Activated T-cell treated with anti-CD3 and anti-CD28 coated beads, Interleukin-2, amount 50 U/mL, for 48 hours (primary cell): ENCODE measurements at places on chromosomes 7 and 10.

DNA sequence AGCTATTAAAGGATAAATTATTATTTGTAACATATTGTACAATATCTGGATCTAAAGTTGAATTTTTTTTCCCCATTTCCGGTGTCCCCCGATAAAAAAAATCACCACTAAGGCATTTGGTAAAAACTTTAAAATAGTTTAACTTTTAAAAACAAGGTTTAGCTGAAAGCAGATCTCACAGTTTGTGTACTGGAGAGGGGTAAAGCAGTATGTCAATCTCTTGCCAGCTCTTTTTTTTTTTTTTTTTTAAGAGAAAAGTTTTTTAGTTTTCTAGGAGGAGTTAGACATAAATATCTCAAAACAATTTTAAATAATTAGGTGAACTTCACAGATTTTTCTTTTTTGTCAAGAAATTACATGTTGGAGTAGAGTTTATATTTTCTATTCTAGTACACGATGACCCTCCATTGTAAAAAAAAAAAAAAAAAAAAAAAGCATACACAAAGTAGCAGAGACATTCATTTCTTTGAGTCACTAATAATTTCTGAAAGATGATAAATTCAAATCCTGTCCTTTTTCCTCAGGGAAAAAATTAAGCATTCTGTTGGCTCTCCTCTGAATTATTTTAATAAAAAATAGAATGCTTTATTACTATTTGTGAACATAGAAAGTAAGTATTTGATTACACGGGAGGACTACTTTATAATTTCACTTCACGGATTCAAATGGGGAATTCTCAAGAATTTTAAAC is 1.9 kb upstream of the HBP1 start:
- DNase-seq: no peak

GRCh38 chr7:2076649-2077064 is 156.1 kb downstream of the MAD1L1 start:
- no peak for DNase-seq

DNA sequence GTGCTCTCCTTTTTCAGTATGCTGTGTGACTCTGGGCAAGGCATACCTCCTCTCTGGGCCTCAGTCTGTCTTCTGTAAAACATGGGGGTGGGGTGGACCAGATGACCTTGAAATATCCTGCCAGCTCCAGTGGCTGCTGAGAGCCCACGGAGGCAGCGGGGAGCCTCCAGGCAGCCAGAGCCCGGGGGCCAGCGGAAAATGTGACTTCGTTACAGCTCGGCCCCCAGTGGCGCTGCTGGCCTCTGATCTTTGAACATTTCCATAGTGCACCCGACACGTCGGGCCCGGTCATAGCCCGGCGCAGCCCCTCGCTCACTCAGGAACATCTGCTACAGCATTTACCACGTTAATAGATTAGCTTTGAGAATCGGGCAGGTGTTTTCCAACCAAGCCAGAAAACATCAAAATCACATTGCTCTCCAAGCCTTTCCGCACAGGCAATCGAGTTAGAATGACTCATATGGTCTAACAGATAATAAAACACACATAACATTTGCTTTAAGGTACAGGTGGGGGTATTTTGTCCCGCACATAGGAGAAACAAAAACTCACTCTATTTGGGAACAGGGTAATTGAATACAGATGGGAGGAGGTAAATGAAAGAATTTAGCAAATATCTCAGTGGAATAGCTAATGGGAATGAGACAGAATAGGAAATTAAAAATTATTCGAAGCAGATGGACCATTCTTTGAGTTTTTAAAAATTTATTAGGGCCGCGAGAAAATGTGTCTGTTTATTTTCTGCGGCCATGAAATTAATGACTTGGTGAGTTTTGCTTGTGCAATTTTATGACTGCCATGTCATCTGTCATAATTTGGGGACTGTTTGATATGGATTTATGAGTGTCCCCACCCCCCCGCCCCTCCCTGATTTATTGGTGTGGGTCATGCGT is 26.3 kb upstream of the COMTD1 start:
- DNase-seq: no peak

DNA sequence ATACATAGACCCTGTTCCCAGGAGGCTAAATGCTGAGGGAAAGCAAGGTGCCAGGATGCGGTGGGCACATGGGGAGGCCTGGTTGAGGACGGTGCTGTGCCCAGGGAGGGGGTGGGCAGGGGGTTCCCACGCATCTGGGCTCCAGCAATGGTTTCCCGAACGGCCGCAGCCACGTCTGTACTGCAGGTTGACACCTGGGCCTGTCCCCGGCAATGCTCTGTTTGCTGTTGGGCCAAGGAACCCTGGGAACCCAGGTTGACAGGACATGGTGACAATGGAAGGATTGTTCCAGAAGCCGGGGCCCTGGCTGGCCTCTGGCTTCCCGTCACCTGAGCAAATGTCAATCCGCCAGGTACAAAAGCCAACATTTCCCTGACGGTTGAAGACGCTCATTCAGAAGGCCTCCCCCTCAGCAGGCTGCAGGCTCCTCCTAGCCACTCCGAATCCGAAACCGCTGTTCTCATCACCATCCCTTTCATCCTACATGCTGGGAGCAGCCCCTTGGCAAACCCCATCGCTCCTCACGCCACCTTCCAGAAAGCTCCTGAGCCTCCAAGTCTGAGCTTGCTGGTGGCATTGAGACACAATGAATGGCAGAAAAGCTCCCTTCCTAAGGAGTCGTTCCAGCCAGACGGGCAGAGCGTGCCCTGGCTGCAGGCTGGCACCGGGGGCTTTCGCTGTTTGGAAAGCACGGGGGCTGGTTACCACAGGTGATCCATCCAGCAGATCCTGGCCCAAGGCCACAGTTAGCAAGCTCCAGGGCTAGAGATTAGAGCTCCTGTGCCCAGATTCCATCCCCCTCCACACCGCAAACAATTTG is 31.2 kb downstream of the SPOCK2 start:
- no peak for DNase-seq

GRCh38 chr7:151690606-151691005 is 170.9 kb upstream of the RHEB start:
- no peak for DNase-seq

DNA sequence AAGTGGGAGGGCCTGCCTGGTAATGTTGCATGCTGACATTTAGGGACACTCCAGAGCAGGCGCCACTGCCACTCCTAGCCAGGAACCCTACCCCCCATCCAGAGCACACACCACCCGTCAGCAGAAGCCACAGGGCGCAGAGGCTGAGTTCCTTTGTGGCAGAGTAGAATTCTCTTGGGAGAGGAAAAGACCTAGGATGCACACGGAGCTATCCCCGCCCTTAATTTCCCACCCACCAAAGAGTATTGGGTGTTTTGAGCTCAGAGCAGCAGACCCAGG is 702 bp upstream of the INSYN2A start:
- DNase-seq: no peak

DNA sequence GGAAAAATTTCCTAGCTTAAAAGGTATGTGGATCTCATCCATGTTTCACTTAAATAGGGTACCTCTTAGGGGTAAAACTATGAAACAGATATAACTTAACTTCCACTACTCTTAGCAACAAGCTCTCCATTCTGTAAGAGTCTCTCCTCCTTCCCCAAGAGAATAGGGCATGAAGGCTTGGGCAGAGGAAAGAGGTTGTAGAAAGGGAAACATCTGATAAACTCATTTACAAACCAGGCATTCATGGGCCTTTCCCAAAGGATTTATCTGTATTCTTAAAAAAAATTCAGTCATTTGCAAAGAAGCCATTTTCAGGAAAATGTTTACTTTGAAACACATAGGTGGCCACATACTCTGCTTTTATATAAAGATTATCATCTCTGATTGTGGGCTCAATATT is 82.7 kb downstream of the SEMA3A start:
- DNase-seq: no peak

GRCh38 chr10:43284341-43284910 is 17.6 kb upstream of the RASGEF1A start:
- DNase-seq: no peak

DNA sequence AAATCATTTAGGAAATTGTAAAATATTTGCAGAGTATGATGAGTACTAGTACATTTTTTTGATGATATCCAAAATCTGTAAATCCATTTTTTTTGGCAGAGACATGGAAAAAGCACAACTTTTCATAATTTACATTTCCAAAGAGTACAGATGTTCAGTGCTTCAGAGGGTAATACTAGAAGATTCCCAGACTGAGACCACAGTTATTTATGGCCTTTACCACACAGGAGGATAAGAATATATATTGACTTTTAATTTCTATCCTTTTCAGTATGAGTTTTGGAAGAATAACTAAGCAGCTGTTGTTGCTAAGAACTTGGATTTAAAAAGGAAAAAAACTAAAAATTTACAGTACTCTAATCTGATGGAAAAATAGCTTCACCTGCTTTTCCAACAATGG is 61.9 kb downstream of the HGF start:
- DNase-seq: no peak

- DNase-seq: no peak
These were observed 25.2 kb downstream of the SEC23IP start for GRCh38 chr10:119917777-119918176.

GRCh38 chr10:96450529-96451207 is 63.1 kb downstream of the TLL2 start:
- DNase-seq: no peak

GRCh38 chr10:133336577-133337369 is at the start of gene CALY:
TSS of gene CALY (minus strand) at chr10:133336896. CDS start at chr10:133328989, 7,907 bp downstream.
- peak; percentile 63 for DNase-seq

GRCh38 chr7:25369786-25370185 is 141.5 kb upstream of the NPVF start:
- no peak for DNase-seq

DNA sequence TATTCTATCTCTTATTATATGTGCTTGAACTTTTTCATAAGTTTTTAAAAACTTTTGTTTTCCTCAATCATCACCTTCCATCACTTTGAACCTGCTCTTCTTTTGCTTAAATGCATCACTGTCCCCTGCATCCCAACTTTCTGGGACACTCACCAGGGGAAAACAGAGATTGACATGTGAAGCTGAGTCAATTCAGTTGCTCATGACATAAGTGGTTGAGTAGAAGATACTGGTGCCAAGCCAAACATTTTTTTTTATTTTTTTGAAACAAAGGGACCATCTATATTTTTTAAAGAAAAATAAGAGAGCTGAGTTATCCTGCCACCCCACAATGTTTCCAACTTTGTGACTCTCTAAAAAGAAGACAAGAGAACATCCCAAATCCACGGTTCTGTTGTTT is 61.8 kb upstream of the AHR start:
- DNase-seq: no peak

DNA sequence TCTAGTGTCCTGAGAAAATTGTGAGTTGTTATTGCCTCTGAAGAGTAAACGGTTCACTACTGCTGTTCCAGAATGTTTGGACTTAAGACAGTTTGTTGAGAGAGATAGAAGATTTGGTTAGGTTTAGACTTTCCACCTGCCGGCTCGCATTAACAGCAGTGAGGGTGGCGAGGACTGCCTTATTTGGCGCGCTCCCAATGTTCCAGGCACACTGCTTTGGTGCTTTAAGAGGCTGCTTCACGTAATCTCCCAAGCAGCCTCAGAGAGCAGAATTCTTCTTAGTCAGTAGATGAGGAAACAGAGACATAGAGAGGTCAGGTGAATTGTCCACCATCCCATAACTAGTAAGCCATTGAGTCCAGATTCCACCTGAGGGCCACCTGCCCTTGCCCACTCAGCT is 41.1 kb downstream of the GLRX3 start:
- DNase-seq: no peak

DNA sequence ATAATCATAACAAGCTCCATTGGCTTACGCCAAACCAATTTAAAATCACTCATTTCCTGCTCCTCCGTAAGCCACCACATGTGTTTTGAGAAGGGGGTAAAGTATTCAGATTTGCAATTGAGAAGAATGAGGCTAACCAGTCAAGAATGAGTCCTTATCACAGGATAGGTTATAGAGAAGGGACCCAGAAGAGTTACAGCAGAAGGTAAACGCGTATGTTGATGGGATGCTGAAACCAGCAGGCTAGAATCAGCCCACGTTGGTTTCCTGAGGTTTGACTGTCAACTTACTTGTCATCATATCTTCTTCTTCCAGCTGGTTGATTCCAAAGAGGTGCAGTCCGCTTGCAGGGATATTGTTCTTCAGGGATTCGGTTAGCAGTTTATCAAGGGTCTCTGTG is 64.1 kb upstream of the TM9SF3 start:
- DNase-seq: no peak

- no peak for DNase-seq
These were observed 259.0 kb downstream of the BBS9 start for GRCh38 chr7:33388332-33388731.

GRCh38 chr7:36459236-36459960 is 69.7 kb downstream of the ANLN start:
- no peak for DNase-seq

DNA sequence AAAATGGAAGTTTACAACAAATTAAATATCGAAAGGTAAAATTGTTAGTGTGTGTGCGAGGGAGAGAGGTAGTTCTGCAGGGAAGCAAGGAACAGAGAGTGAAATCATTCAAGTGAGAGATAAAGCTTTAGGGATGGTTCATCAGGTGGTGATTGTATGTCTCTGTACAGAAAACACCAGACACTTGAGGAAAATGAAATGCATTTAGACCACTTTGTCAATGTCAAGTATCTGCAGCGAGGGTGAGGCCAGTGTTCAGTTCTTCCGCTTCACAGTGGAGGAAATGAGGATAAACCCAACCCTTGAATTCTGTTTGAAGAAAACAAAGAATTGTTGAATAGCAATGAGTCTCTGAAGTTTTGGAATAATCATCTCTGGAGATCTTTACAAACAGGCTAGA is 14.4 kb upstream of the ITGB1 start:
- DNase-seq: no peak
